T47D (cell line): ENCODE measurements at places on chromosomes 12 and 14.

- DNase-seq: no peak
These were observed 155.0 kb upstream of the RTL1 start for GRCh38 chr14:101058571-101058970.

DNA sequence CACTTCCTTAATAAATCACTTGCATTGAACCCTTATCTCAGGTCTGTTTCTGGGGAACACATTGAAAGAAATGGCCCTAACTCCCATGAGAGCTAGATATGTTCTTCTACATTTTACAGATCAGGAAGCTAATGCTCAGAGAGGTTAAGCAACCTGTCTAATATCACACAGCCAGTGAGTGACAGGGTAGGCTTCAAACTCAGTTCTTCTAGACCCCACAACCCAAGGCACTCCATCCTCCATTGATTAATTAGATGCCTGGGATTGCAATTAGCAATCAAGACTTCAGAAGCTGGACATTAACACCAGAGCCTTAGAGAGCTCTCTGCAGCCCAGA lies 59.8 kb downstream of the C14orf132 start:
- DNase-seq: no peak

GRCh38 chr14:20472536-20473169 lies 3.4 kb downstream of the PNP start:
- DNase-seq: no peak

DNA sequence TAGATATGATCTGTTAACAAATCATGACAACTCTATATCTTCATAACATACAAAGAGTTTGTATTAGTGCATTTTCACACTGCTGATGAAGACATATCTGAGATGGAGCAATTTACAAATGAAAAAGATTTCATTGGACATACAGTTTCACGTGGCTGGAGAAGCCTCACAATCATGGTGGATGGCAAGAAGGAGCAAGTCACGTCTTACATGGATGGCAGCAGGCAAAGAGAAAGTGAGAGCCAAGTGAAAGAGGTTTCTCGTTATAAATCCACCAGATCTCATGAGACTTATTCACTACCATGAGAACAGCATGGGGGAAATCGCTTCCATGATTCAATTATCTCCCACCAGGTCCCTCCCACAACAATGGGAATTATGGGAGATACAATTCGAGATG lies 157.6 kb downstream of the DUSP6 start:
- DNase-seq: no peak

GRCh38 chr12:4579305-4580102 lies 17.5 kb downstream of the DYRK4 start:
- DNase-seq: no peak

GRCh38 chr12:30074916-30075315 lies 291.2 kb upstream of the TMTC1 start:
- no peak for DNase-seq

GRCh38 chr14:22884076-22884737 lies 1.2 kb downstream of the REM2 start:
- no peak for DNase-seq

- no peak for DNase-seq
These were observed 71.6 kb downstream of the NT5DC3 start for GRCh38 chr12:103769240-103769945.

DNA sequence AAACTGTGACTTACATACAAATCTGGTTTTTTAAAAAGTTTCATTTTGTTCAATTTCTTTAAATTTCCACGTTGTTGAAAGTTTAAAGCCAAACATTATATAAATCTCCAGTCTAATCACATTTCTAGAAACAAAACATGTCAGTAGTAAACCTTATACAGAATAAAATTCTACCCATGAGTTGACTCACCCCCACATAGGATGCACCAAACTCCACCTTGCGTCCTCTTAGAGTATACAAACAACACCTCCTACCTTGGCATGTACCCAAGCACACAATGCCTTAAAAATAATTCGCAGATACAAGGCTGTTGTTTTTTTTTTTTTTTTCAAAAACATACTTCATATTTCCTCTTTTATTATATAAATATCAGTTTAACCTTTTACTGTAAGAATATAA lies 3.3 kb downstream of the FBXL14 start:
- DNase-seq: peak; percentile 28

DNA sequence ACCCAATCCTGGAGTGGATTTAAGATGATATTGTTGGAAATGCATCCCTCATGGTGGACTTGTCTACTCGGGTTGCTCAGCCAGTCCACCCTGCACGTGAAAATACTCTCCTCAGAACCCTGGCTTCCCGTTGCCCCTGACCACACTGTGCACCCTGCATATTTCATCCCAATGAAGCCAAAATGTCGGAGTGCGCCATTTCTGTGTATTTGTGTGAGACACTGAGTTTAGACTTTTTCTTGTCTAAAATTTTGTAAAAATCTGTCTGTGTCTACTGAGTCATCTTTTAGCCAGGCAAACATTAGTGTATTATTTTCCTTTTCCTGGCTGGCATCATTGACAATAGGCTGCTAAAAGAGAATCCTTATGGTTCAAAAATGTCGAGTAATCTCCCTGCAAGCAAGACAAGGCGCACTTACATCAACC lies 485 bp upstream of the PNMA1 start:
- no peak for DNase-seq

DNA sequence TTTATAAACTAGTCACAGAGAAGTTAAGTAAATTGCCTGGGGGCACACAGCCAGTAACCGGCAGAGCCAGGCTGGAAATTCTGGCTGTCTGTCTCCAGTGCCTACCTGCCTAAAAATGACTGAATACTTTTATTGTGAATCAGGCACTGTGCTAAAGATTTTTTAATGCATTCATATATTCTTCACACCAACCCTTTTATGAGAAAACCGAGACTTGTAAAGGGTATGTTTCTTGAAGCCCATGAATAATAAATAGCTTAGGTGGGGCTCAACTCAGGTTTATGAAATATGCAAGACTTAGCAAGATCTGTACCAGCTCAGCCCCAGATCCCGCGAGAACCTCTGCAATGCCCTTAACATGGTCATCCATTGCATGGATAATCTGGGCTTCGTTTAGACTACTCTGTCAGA lies 60.8 kb downstream of the TMCC3 start:
- DNase-seq: no peak

DNA sequence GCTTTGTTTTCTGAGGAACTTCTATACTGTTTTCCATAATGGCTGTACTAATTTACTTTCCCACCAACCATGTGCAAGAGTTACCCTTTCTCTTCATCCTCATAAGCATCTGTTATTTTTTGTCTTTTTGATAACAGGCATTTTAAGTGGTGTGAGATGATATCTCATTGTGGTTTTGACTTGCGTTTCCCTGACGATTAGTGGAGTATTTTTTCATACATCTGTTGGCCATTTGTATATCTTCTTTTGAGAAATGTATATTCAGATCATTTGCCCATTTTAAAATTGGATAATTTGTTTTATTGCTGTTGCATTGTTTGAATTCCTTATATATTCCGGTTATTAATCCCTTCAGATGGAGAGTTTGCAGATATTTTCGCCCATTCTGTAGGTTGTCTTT lies 10.2 kb upstream of the HMGA2 start:
- no peak for DNase-seq

DNA sequence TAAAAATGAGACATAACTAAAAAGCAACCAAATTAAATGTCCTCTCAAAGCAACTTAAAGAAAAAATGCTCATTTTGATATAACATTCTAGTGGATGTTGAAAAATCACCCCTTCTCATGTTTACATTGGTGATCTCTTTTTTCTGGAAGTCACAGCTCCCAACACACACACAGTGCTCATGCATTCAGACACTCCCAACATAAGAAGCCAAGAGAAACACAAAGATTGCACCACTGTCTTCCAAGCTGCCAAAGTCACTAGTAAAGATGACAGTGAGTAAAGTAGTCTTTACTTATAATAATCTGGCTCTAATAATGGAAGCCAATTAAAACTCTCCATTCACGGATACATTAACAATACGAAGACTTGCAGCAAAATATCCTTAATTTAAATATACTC lies 218.4 kb downstream of the NTF3 start:
- no peak for DNase-seq

- DNase-seq: no peak
These were observed 26.4 kb downstream of the CDC42BPB start for GRCh38 chr14:103030741-103031565.

- no peak for DNase-seq
These were observed 69.9 kb downstream of the DRAM1 start for GRCh38 chr12:101947316-101947715.

- DNase-seq: peak; percentile 81
These were observed 95.9 kb downstream of the PHLDA1 start for GRCh38 chr12:75935539-75936242.

DNA sequence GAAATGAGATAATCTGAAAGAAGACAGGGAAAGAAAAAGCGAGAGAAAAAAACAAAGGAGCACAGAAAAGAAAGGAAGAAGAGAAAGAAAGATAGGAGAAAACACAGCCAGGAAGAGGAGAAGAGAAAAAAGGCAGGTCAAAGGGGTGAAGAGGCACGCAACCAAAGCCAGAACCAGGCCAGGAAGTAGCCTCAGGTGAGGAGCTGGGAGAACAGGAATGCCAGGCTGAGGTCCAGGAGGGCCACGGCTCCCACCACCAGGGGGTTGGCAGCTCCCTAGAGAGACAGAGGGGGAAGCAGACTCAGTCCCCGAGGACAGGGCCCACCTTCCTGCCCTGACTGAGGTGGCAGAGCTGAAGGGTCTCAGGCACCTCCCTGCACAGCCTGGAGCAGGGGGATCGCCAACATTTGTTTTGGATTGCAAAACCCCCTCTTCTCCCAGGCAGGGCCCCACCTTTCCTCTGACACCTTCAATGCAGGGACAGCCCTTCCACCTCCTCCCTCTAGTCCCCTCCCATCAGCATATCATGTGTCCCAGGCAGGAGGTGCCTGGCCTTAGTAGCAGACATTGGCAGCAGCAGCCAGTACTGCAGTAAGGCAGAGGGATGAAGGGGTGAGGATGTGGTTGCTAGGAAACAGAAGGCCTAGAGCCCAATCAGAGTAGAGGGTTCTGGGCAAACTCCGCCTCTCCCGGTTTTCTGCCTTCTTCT lies 2.0 kb upstream of the AP1G2 start:
- peak; percentile 89 for DNase-seq

GRCh38 chr12:12017135-12017581 lies 53.6 kb upstream of the BCL2L14 start:
- DNase-seq: no peak

DNA sequence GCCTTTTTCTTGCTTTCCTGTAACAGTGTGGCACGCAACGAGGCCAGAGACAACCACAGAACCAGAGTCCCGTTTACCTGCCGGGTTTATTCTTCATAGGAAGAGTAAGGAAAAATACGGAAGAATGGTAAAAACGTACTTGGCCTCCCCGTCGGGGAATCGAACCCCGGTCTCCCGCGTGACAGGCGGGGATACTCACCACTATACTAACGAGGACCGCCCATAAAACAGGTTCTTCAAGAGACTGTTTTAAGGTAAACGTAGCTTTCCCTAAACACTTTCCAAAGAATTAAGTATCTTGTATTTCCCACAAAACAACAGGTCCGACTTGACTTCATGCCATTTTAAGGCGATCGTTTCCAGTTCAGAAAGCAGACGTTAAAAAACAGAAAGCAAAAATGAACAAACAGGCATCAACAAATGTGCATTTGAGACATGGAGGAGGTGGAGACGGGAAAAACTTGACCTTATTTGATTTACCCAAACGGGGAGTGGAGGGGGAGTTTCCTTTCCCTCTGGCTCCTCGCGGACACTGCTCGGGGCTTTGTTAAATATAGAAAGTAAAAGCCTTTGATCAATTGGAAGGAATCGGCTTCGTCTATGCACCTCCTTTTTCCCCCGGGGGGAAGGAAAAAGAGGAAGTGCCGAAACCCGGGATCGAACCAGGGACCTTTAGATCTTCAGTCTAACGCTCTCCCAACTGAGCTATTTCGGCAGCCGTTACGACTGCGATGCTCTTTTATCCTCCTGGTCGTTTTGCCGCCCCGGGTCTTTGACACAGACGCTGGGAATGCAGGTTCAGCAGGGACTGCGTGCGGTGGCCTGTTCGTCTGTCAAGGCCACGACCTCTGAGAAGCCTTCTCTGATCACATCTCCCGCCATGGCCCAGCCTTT lies 13.0 kb upstream of the UBC start:
- DNase-seq: peak; percentile 95

- DNase-seq: no peak
These were observed 13.9 kb downstream of the COPZ1 start for GRCh38 chr12:54338698-54339296.

DNA sequence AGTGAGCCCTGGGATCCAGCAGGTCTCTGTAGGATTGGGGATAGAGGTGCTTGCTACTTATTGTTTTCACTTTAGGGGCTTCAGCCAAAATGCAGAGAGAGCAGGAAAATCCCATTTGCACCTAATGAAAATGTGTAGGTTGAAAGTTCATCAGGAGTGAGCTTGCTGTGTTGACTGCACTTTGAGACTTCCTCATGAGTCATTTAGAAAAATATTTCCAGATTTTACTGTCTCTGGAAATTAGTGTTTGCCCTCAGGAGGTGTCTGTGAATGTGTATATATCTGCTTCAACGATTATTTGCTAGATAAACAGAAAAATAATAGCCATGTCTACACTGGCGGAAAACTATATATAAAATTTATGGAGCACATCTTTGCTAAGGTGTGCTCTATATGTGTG lies 159.3 kb downstream of the CAND1 start:
- DNase-seq: no peak

DNA sequence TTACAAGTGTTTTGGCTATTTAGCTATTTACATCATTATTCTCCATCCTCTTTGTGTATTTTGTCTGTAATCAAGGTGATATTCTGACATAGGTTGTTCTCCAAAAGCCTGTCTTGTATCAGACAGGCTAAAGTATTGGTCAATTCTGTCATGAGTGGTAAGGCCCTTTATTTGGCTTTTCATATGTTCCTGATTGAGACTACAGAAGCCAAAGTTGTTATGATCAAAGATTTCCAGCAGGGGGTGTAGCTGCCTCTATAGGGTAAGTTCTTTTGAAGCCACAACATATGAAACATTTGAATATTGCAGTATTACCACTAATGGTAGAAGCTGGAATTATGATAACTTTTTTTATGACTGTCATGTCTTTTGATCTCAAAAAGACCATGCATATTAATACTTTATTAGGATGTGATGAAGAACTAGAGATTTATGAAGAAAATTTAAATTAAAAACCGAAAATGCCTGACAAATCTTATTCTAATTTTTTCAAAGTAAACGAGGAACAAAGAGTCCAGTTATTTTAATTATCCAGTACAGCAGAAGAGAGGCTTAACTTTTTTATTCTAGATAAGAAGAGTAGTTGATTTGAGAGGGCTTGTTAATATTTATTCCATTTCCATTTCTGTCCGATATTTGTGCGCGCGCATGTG lies 3.4 kb upstream of the ARHGAP5 start:
- peak; percentile 55 for DNase-seq

DNA sequence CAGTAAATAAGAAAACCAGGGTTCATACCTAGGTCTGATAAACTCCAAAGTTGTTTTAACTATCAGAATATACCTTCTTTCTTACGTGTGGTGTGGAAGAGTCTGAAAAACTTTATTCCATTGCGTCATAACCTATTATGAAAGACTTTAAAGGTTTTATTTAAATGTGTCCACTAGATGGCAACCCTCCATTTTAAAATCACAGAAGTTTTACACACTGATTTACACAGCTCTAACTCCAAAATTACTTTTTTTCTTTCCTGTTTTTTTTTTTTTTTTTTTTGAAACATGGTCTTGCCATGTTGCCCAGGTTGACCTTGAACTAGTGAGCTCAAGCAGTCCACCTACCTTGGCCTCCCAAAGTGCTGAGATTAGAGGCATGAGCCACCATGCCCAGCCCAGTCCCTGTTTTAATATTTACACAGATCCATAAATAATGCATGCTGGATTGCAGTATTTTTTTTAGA lies 17.3 kb upstream of the TMPRSS12 start:
- DNase-seq: peak; percentile 74

GRCh38 chr14:105413544-105413886 lies 6.1 kb upstream of the MTA1 start:
- DNase-seq: no peak
